ENCODE measurements at places on chromosomes 7 and 10.
A peak's percentile ranks its signal among the peaks of the same experiment; 100 is the strongest.

GRCh38 chr7:2876031-2876731 lies 32.1 kb upstream of the GNA12 start:
- no peak for DNase-seq

DNA sequence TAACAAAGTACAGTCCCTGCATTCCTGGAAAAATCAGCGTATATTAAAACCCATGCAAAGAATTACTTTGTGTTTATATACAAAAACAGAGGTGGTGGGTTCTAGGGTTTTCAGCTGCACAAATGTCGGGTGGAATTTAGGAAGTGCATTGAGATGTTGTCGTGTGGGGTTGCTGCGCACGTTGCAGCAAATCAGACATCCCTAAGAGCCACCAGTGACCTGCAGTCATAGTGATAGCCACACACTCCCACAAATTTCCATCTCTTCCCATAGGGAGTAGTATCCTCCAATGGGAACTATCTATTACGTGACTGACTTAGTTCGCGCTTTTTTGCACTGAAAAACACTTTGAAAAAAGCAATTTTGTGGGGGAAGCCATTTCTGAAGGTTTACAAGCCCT lies 375.2 kb upstream of the GALNT17 start:
- no peak for DNase-seq

GRCh38 chr10:25562547-25562946 lies 371.5 kb upstream of the MYO3A start:
- DNase-seq = no peak

DNA sequence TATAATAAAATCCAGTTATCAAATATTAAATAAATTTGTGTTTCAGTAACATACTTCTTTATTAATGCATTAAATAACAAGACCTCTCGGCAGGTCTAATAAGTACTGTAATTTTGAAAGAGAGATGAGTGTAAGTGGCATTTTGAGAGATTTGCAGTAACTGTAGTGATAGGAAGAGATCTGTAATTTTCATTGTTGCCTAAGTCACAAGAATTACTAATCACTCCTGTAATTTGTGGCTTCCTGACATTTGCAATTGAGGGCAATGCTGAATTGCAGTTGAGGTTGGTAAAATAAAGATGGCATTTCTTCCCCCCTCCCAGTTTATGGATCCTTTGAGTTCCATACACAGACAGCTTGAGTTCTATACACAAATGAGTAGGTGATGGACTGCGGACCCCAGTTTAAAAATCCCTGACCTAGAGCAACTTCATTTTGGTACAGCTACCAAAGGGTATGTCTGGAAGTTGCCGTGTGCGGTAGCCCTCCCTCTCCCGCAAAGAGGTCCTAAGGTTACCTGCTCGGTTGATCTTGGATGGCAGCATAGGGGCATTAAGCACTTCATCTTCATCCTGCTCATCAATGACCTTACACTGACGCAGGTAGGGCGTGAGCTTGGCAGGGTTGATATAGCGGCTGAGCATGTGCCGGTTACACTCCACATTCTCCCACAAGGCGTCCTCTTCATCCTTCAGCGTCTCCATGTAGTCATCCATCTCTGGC lies 96.4 kb downstream of the CARD11 start:
- no peak for DNase-seq

GRCh38 chr10:6275022-6275997 lies 72.6 kb downstream of the PFKFB3 start:
- peak; percentile 90 for DNase-seq

GRCh38 chr7:1892011-1892965 lies 222.2 kb downstream of the ELFN1 start:
- no peak for DNase-seq

DNA sequence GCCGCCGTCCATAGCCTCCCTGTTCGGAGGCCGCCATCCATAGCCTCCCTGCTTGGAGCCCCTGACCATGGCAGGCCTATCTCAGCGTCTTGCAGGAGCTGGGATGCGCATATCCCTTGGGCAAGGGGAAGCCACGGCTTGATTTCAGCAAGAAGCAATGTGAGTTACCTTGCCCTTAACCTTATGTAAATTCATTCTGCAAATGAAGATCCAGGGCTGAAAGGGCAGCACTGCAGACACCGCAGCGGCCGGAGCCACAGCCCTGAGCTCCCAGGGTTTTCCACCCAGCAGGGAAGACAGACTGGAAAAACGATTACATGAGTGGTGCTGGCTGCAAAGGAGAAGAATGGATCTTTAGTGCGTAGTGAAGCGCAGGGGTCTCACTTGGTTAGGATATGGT lies 95.8 kb downstream of the SEC61G start:
- DNase-seq = no peak
